Endothelial cell (in vitro differentiated cells): ENCODE measurements at places on chromosomes 2 and 18.

- no peak for DNase-seq
These were observed 10.0 kb downstream of the MAPK4 start for GRCh38 chr18:50569930-50570329.

GRCh38 chr2:21032338-21033236, 11.3 kb downstream of the APOB start:
- no peak for DNase-seq

DNA sequence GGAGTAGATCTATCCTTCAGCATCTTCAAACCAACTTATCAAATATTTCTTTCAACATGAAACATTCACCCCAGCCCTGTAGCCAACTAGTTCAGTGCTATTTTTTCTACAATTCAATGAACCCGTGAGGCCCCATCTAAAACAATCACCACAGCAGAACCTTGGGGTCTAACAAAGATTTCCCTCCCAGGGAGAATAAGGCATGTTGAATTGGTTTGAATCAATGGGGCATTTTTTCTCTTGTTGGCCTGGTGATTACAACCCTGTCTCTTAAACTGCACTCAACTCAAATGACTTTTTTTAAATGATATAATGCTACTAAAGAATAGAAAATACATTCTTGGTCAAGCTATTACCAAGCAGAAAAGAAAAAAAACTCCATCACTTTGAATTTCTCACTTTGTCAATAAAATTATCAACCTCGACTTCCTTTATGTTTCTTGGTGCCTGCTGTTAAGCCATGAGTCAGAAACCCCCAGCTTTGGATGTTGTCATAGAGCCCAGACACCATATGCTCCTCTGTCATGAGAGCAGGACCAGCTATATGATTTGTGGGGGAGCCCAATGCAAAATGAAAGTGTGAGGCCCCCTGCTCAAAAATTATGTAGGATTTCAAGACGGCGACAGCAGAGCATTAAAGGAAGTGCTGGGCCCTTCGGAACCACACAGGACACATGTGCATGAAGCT, 282.4 kb downstream of the MEIS1 start:
- DNase-seq = no peak

DNA sequence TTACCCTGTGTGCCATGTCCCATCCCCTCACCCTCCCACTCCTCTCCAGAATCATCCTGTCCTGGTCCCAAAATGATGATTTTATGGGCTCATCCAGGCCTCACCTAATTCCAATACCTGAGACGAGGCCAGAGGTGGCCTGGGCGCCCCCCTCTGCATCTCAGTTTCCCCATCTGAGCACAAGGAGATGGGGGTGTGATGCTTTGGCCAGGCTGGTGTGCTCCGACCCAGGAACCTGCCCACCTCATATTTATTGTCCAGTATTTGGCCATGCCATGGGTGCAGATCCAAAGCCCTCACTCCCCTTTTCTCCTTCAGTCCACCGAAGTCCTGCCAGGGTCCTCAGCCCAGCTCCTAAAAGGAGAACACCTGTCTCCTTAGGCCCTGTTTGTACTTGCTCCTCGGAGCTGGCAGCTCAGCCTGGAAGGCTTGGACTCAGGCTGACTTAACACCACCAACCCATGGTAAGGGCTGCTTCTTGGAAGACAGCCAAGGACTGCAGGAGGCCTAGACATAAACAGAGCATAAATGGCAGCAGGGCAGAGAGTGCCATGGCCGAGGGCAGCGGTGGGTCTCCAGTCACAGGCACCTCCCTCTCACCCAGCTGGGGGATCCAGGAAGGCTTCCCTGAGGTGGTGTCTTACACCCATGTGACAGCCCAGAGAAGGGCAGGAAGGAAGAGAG, 3.6 kb downstream of the TEX51 start:
- DNase-seq = no peak

GRCh38 chr2:234425639-234426603, 71.0 kb downstream of the ARL4C start:
- DNase-seq = no peak

DNA sequence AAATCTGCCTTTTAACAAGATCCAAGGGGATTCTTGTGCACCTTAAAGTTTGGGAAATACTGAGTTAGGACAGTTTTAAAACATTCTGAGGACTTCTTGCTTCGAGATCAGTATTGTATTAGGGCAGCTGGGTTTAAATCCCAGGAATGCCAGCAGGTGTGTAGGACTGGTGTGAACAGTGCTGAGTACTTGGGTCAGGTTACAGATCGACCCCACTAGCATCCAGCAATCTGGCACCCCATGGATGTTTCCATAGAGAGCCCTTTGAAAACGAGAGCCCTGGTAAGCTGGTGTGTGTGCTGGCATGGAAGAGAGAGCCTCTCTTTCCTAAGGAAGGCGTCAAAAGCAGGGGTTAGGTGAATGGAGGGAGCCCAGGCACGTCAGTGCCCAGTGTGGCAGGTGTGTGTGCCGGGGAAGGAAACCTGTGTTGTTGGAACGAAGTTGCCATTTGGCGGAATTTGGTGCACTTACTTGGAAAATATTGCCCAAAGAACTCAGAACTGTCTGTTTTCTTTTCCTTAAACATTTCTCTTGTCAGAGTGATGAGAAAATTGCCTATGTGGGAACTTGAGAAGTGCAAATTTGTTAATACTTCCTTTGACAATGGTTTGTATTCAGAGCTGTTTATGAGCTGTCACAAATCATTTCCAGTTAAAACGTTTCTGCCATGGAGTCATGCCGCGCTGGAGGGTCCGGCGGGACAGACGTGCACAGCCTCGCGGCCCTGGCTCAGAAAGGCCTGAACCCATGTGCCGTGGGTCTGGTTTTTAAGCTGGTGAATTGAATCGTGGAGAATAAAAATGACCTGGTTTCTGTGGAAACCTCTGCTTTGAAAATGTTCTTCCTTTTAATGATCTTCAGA, 38.1 kb downstream of the LDLRAD4 start:
- DNase-seq = no peak

GRCh38 chr18:12283256-12283655, 24.8 kb upstream of the TUBB6 start:
- peak; percentile 53 for DNase-seq

- DNase-seq = no peak
These were observed 99.5 kb downstream of the MAPK4 start for GRCh38 chr18:50659091-50660003.

DNA sequence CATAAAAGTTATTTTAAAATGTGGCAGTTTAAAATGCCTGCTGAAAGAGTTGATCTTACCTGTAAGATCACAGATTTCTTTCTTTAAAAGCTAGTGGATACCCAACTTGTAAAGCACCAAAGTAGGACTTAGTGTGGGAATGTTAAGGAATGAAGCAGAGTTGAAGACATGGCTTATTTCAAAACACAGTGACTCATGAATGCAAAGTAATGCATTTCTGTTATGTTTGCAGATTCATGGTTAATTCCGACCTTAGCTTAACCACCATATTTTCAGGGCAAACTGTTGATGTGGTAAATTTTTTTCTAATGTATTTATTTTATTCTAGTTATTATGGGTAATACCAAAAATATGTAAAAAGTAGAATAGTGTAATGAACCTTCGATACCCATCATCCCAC, 206.8 kb upstream of the FOSL2 start:
- DNase-seq = no peak

DNA sequence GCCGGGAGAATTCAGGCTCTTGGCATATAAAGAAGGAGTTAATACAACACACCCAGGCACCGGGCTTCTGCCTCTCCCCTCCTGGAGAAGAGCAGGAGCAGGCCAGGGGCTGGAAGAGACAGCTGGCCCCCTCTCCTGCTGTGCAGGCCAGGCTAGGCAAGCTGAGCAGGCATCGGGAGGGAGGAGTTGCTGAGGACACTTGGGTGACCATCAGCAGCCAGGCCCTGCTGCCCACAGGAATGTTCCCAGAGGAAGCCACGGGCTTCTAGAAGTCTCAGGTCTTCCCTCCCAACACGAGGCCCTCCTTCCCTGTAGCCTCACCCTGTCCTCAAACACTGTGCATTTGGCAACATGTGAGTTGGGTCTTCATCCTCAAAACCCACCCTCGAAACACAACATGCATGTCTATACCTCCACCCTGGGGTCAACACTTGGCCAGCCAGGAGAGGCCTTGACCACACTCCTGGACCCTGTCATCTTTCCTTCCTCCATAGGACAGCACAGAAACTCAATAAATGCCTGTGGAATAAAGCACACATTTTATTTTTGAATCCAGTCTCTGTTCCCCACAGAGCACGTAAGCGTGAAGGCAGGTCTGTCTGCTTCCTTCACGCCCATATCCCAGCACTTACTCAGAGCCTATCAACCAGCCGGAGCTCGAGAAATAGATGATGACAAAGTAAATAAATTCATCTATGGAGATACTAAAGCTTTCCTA, 433.8 kb upstream of the ID2 start:
- no peak for DNase-seq

DNA sequence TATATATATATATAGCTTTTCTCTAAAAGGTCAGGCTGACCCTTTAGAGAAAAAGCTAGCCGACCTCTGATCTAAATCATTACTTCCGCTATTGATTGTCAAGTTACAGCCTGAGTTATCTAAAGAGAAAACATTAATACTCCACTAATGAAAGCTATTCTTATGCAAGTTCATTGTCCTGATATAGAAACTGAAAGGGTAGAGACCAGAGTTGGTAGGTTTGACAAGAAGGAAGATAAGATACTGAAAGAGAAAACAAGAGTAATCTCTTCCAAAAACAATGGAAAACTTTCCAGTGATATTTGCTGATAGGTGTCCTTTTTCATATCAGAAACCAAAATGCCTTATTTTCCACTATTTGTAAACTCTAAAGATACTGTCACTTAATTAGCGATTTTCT, 62.8 kb upstream of the SLC39A10 start:
- DNase-seq = no peak
